Heart left ventricle (tissue), 16 donors: ENCODE measurements at places on chromosomes 7 and 10. TPM values are rescaled to one million over a fixed set of nuclear protein-coding genes. Genes with fewer than 3 reads are reported as not detected.

GRCh38 chr7:41134300-41135255 lies 568.3 kb downstream of the INHBA start:
- no peak overlapping the region for H3K4me3 ChIP-seq
- H3K4me1 ChIP-seq = no peaks in the 10 kb centered on the region
- H3K36me3 ChIP-seq = no peaks in the 10 kb centered on the region
- H3K27ac ChIP-seq = no peak overlapping the region
- no peak for DNase-seq

DNA sequence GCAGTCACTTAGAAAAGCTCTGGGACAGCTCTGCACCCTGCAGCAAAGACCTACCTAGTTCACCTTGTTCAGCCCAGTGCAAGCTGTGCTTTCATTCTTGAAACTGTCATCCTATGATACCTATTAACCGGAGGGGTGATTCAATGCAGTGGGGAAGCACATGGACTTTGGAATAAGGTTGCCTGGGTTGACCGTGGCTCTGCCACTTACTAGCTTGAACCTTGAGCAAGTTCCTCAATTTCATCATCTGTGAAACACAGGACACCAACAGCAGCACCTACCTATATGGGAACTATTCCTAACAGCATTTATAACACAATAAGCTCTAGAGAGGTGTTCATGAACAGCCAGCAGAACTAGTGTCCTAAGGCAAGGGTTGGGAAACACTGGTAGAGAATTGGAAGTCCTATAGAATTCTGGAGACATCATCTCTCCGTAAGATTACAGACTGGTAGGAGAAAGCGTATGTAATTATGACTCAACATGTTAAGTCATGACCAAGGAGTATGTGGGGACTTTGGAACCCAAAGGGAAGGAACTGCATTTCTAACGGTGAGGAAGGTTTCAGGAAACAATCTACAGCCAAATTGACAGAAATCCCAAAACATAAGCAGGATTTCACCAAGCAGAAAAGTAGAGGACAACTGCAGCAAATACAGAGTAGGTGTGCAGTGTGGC lies 270.0 kb downstream of the USP6NL start:
- no peaks in the 10 kb centered on the region for H3K4me1 ChIP-seq
- DNase-seq = no peak
- no peaks in the 10 kb centered on the region for H3K27me3 ChIP-seq
- no peaks in the 10 kb centered on the region for H3K36me3 ChIP-seq

GRCh38 chr7:103811997-103812396 lies 177.5 kb downstream of the RELN start:
- no peaks in the 10 kb centered on the region for H3K36me3 ChIP-seq
- no peak overlapping the region for H3K27ac ChIP-seq
- H3K4me1 ChIP-seq = no peaks in the 10 kb centered on the region
- H3K4me3 ChIP-seq = no peak overlapping the region

GIMAP6 gene
- 26.1 TPM for total RNA-seq
